ENCODE measurements at places on chromosomes 3 and 15.

DNA sequence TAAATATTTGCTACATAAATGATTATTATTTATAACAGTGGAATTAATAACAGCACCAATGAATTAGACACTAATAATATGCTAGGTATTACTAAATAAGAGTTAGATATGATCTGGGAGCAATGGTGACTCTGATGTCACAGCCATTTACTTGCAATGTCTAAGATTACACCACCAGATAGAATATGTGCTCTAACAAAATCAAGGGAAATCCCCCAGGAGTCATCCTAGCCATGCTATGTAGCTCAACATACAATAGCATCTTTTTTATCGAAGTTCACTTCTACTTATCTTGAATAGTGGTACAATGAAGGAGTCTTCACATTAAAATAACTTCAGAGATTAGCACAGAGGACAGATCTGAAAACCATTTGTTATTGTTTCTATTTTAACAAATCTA lies 154.0 kb downstream of the FMN1 start:
- DNase-seq, result no peak

DNA sequence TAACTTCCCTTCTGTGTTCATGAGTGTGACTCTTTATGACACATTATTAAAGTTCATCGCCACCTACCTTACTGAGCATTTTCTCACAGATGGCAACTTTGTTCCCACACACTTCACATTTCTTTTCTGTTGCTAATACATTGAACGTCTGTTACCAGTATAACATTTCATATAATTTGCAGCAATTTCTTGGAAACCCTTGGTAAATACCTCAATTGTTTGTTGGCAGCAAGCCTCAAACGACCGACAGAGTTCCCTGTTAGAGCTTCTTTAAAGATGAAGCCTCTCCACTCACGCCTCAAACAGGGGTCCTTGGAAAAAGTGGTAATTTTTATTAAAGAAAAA lies 3.2 kb upstream of the CHSY1 start:
- DNase-seq, result no peak

- no peak for DNase-seq
Observed at GRCh38 chr3:11671648-11672100, 28.0 kb upstream of the VGLL4 start.

DNA sequence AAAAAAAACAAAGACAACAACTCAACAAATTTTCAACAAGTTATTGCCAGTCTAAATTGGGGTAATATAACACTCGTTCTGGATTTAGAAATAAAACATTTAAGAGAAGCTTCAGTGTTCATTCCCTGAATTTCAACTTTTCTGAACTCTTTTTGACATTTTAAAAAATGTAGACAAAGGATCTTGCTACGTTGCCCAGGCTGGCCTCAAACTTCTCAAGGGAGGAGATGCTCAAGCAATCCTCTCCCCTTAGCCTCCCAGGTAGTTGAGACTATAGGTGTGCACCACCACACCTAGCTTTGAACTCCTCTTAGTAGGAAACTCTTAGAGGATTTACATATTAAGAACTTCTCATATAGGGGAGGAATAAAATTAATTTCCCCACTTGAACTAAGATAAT lies 91.9 kb downstream of the AKAP13 start:
- no peak for DNase-seq

DNA sequence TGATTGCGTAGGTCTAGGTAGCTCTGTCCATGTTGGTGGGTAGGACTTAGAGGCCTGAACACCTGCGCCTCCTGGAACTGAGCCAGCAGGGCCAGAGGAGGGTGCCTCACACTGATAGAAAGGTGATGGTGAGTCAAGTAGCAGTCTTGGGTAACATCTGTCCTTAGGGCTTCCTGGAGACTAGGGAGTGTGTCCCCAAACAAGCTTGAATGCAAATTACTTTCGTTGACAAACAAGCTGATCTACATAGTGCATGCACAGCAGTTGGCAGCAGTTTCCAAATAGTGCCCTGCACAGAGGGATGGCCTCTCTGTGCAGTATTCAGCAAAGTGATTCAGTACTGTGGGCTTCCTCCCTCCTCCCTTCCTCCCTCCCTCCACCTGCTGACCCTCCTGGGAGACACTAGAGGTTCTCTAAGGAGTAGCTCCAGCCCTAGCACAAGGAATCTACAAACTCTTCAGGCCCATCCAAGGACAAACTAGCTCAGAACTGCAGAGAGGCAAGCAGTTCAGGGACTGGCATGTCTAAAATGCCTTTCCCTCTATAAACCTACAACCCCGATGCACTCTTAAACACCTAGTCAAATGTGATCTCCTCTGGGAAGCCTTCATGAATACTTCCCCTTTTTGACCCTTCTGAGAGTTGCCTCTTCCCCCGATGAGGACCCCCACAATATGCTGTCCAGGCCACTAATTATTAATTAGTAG lies 61.0 kb downstream of the TLE3 start:
- DNase-seq, result no peak

DNA sequence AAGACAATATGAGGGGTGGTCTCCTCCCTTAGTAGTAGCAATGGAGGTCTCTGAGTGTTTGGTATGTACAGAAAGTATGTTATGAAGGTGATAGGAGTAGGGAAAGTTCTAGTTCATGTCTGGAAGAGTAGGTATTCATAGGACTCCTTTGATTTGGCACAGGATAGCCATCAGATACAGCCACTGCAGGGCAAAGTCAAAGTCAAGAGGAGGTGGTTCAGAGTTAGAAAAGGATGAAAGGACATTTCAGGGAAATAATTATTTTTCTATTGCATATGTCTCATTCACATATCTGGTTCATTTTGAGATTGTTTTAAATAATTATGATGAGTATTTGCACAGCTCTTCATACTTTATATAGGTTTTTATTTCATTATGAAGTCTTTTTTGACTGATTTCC lies 381.1 kb downstream of the MFSD1 start:
- no peak for DNase-seq

DNA sequence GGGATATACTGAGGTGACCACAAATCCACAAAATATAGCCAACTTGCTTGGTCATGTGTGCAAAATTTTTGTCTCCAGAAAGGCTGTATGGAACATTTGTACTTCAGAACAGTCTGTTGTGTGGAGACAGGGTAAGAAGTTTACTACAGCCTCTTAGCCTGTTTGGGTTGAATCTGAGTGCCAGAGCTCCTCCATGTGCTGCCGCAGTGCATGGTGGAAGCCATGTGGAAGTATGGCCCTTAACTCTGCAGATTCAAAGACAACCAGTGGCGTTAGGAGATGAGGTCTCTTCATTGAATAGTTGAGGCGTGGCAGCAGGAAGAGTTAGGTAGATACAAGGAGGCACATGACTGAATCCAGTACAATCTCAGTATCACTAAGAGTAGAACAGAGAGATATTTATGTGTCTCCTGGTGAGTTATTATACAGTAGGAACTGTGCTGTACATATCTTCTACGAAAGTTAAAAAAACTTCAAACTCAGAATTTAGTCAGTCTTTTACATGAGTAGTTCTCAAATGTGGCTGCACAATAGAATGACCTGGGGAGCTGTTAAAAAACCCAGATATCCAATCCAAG lies 9.4 kb downstream of the EIF2A start:
- DNase-seq, result no peak

DNA sequence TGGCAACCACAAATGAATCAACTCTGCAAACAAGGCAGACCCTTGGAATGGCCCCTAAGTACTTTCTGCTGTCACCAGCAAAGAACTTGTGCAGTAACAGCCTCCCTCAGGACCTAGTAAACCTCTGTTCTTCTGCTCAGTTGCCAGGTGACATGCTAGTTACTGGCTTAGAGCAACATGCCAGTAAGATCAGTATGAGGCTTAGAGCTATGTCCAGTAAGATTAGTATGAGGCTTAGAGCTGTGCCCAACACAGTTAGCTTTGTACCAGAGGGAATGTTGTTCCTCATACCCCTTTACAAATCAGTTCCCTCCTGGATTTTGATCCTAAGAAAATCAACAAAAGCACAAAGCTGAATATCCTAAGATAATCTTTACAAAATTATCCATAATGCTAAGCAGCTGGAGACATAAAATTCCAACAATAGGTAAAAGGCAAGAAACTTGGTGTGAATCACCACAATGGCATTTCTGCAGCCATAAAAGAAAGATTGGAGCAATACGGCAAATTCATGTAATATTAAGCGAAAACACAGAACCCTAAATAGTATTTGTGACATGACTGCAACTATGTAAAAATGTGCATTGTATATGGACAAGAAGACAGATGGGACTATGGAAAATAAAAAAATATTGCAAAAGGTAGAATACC lies 107.3 kb upstream of the LPP start:
- DNase-seq, result no peak

- DNase-seq, result no peak
Observed at GRCh38 chr15:85374831-85375230, 5.6 kb upstream of the AKAP13 start.

GRCh38 chr3:185779461-185779860 lies 45.4 kb downstream of the IGF2BP2 start:
- no peak for DNase-seq

GRCh38 chr15:33360886-33361285 lies 50.1 kb downstream of the RYR3 start:
- no peak for DNase-seq

DNA sequence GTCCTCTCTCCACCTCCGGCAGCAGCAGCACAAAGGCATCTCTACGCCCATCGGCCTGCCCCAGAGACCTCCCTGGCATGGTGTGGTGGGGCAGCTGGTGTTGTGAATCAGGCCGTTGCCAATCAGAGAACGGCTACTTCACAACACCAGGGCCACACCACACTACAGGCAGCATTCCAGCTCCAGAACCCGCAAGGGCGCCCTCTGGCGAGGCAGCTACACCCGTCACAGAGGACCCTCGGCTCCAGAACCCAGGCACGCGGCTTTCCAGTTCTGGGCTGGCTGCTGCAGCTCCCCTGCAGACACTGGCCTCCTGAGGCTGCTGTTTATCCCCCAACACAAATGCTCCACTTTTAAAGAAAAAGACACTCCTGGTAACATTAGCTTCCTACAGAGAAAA lies 127.5 kb upstream of the TOPAZ1 start:
- DNase-seq, result no peak

DNA sequence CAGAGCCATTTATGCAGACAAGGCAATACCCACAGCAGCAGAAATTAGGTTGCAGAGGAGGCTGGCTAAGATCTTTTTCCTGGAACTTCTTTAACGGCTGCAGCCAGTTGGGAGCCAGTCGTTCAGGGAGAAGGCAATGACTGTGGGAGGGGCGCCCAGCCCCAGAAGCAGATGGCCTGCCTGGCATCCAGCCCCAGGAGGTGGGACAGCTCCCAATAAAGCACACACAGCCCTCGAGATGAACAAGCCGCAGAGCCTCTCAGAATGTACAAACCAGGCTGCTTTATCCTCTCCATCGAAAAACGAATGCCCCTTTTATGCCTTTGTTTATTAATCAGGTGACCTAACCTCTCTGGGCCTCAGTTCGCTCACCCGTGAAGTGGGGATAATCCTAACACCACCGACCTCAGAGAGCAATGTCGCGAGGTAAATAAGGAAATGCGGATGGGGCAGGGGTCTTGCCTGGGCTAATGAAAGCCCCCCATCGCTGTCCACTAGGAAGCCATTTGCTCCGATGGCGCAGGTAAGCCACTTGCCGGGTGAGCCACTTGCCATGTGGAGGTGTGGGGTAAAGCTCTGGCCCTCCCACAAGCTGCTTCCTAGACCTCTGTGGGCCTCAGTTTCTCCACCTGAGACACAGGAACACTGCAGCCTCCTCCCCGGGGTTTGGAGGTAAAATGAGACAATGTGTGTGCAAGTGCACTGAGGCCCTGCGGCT lies 35.8 kb downstream of the MGLL start:
- DNase-seq, result no peak

DNA sequence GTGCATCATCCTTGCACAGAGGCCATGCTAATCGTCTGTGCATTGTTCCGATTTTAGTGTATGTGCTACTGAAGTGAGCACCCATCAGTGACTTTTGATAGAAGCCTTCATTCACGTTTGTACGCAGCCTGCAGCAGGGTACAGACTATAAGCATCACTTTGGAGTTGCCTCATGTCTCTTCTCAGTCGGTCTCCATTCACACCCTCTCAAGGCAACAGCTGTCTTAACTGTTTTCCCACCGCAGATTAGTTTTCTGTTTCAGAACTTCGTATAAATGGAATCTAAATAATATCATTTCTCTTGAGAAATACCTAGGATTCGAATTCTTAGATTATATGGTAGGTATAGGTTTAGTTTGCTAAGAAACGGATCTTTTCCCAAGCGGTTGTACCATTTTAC lies 143.2 kb downstream of the KLHL25 start:
- DNase-seq, result no peak

DNA sequence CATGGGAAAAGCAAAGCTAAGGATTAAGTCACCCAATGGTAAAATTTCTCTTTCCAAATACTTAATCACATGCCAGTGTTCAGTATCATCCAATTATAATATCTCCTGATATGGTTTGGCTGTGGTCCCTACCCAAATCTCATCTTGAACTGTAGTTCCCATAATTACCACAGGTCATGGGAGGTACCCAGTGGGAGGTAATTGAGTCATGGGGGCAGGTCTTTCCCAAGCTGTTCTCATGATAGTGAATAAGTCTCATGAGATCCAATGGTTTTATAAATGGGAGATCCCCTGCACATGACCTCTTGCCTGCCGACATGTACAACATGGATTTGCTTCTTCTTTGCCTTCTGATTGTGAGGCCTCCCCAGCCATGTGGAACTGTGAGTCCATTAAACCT lies 26.1 kb upstream of the NMB start:
- DNase-seq, result peak; percentile 14

GRCh38 chr3:44870375-44871061 lies 3.9 kb upstream of the TGM4 start:
- no peak for DNase-seq

DNA sequence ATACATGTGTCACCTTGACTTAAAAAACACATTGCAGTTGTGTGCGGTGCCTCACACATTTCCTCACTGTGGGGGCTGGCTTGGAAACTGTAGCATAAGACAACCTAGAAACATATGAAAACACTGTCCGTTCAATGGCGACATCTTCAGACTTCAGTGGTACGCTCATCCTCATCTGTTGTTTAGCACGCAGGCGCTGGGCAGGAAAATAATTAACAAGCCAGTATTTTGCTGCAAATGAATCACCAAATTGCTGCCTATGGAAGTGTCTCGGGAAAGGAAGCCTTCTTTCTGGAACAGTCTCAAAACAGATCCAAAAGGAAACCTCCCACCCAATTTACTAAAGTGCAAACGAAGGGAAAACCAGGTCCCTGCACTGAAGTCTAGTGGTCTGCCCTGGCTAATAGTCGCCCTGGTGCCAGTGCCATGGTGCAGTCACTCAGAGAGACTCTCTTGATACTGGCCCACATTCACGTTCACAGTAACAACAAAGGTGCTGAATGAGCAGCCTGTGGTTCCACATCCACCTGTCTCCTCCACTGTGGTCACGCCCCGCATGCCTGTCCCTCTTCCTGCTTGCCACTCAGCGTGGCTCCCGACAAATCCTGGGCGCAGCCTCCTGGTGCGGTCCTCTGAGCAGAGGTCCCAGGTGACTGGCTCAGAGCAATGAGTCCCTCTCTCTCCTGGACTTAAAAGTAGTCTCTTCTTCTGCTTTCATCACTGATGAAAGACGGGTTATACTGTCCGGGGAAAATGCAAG lies 35.6 kb upstream of the MUC13 start:
- DNase-seq, result no peak

GRCh38 chr15:63221346-63221745 lies 31.9 kb downstream of the RAB8B start:
- no peak for DNase-seq

All from T1000 (cell line).